ENCODE measurements at places on chromosomes 16 and 17.

DNA sequence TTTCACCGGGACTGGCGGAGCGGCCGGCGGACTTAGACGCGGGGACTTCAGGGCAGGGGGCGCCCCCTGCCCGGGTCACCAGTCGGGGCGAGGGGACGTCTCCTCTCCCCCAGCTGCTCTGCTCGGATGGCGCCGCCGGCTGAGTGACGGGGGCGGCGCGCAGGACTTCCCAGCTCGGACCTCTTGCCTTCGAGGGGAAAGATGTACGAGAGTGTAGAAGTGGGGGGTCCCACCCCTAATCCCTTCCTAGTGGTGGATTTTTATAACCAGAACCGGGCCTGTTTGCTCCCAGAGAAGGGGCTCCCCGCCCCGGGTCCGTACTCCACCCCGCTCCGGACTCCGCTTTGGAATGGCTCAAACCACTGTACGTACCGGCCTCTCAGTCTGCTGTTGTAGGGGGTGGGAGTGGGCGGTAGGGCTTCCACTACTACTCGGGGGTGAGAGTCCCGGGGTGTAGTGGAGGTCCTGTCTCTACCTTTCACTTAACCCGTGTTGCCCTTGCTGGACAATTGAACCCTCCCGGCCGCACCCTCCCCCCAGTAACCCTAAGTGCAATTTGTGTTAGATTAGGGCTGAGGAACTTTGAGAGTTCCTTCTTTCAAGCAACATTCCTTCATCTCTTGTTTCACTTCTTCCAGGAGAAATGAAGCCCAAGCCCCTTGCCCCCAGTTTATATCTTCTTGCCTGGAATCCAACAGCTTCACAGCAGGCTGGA lies 21.9 kb downstream of the GJD3 start:
- no peak for DNase-seq

DNA sequence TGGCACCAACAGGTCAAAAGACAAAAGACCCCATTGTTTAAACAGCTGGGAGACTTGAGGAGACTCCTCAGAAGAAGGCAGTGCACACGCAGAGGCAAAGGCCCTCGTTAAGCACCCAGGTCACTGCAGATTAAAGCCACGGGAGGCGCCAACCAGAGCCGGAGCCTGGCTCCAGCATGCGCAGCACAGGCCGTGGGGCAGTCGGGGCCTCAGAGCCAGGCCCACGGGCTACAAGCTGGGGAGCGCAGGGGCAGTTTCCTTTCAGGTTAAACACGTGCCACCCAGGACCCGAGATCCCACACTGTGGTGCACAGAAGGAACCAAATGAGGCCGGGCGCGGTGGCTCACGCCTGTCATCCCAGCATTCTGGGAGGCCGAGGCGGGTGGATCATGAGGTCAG lies 9.2 kb downstream of the PIEZO1 start:
- DNase-seq: no peak

- DNase-seq: no peak
These were observed 42.0 kb upstream of the ETV4 start for GRCh38 chr17:43588121-43588520.

DNA sequence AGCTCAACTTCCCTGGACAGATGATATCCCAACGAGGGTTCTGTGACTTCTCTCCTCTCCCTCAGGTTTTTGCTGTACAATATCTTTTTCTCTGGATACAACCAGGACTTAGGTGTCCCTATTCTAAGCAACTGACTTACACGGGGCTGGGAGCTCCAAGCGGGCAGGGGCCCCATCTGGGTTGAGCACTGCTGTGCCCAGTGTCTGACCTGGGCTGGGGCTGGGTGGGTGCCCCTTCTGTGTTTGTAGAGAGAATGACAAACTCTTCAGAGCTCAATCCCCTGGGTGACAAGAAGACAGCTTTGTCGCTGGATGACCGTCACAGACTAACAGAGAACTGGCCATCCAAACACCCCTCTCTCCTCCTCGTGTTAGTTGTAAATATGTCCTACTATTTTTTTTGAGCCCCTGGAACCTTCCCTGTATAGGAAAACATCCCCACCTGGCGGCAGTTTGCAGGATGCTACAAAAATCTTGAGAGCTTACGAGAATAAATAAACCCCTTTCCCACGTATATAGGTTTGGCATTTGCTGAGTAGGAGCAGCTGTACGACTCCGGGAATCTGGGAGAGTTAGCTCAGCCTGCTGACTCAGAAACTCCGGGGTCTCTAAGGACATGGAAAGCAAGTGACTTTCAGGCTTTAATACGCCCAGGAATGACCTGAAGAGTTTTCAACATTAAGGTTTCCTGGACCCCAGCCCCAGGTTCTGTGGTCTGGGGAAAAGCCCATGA lies 23.7 kb upstream of the RCVRN start:
- no peak for DNase-seq

DNA sequence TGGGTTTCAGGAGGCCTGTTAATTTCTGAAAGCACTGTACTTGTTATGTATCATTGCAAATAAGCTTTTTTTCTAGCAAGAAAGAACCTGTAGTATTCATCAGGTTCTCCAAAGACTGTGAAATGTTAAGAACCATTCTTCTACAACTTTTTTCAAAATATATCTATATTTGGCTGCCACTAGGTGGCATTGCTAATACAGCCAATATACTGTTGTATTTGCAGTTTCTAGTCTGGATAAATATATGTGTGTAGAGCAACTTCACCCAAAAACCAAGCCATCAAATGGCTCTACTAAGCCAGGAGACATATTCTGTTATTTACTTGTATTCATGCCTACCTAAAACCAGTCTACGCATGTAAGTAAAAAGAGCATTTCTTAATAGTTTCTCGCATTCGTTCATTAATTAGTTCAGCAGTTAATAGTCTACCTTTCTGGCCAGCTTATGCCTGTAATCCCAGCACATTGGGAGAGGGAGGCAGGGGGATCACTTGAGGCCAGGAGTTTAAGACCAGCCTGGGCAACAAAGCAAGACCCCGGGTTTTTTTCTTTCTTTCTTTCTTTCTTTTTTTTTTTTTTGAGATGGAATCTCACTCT lies 39.5 kb downstream of the VMP1 start:
- no peak for DNase-seq

GRCh38 chr16:1961651-1962067 lies 2.3 kb downstream of the NDUFB10 start:
- peak; percentile 77 for DNase-seq

GRCh38 chr17:79837888-79838521 lies 1.2 kb downstream of the CBX4 start:
- DNase-seq: peak; percentile 57

GRCh38 chr16:21566891-21567414 lies 32.4 kb upstream of the METTL9 start:
- peak; percentile 48 for DNase-seq

DNA sequence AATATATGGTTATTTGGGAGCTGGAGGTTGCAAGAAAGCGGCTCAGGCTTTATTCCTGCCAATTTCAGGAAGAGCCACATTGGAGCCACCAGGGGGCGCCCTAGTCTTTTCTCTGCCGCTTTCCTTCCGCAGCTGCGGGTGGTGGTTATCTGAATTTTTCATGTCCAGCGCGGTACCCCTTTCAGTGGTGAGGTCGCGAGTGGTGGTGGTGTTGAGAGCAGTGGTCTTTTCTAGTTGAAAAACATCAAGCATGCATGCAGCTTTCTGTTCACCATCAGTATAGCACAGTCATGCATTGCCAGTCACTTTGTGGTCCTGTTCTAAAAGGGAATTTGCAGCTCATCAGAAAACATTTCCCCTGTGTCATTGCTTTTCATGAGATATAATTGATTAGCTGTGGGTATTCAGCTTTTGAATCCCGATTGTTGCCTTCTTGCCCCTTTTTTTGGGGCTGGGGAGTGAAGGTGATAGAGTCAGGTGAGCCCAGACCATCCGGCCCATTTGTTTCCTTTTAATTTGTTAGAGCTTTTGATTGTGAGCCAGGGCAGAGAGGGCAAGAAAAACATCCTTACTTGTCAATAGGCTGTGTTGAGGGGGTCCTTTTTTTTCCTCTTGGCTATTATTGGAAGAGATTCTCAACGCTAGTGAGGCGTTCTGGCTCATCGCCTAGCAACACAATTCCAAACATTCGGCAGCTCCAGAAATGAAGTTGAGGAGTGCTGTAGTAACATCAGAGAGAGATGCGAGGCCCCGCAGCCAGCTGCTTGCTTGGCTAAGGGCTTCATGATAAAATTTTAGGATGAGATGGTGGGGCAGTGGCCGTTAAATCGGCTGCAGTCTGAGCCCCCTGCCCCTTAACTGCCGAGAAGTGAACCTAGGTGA lies 119.0 kb downstream of the SNX29 start:
- peak; percentile 90 for DNase-seq

GRCh38 chr17:5419959-5420653 lies at the start of gene RPAIN:
RPAIN (plus strand) TSS chr17:5420182; CDS start chr17:5420211, 29 bp downstream.
- peak; percentile 90 for DNase-seq

DNA sequence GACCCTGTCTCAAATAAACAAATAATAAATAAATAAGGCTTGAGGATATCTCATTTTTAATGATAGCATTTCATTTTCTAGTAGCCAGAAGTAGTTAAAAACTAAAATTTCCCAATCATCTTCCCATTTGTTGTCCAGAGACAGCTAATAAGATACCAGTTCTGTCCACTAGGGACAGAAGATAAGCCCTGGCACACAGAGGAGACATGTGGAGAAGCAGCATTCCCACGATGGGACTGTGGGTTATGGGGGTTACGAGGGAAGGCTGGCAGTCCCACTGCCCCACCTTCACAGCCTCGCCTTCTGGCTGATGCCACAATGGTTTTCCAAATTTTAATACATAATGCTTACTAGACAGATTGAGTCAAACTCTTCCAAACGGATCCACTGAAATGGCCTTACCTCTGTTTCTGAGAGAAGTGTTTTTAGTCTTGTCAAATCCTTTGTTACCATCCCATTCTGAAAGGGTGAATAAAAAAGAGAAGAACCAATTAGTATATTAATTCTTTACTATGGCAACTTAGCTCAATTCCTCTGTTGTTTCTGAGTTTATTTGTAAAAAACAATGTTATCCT lies 44.2 kb downstream of the HELZ start:
- no peak for DNase-seq

DNA sequence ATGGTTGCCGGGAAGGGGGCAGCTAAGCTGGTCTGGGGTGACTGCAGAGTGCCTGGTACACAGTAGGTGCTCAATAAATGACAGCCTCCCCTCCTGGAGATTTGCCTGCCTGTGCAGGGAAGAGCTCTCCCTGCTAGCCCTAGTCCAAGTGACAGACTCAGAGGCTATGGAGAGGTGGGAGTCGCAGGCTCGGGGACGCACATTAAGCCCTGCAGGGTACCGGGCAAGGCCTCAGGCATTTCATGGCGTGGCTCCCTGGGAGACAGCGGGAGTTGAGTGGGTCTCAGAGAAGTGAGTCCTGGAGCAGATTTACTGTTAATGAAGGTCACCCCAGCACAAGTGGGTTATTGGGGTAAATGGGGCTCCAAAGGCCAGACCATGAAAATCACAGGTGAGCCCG lies 132.2 kb upstream of the CDC42EP4 start:
- DNase-seq: no peak

- no peak for DNase-seq
These were observed 11.5 kb upstream of the PIPOX start for GRCh38 chr17:29031488-29031887.

DNA sequence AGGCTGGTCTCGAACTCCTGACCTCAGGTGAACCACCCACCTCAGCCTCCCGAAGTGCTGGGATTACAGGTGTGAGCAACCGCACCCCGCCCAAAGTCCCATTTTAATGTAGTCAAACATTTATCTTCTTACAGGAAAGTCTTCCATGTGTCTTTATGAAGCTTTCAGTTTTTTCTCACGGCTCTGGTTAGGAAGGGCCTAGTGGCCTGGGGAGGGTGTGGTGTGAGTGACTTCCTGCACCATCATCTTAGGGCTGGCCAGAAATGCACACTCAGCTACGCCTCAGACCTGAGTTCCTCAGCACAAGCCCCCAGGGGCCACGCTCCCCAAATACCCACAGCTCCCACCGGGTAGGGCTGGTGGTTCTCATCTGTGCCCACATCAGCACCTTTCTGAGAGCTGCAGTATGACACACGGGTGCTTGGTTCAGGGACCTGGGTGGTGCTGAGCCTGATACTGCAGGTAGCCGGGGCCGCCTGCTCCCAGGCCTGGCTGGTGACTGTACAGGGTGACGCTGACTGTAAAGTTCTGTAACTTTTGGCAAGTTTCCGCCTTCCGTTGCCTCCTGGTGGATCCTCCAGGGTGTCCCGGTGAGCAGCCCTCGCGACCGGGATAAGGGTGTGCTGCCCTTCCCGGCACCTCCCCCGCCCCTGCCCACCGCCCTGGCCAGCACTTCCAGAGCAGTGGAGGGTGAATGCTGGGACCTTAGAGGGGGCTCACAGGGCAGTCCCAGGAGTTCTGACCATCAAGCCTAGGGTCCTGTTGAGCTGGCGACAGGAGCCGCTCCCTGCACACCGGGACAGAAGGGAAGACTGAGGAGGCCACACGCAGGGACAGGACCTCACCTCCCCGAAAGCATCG lies 52.5 kb downstream of the ZNF778 start:
- no peak for DNase-seq

- no peak for DNase-seq
These were observed 244.7 kb downstream of the RBFOX3 start for GRCh38 chr17:79365836-79366770.

- DNase-seq: peak; percentile 20
These were observed 72.8 kb upstream of the ATF7IP2 start for GRCh38 chr16:10312784-10313724.

GRCh38 chr17:31740611-31741082 lies 118.4 kb downstream of the COPRS start:
- DNase-seq: no peak

GRCh38 chr16:86249631-86250030 lies 260.7 kb upstream of the FOXF1 start:
- no peak for DNase-seq

DNA sequence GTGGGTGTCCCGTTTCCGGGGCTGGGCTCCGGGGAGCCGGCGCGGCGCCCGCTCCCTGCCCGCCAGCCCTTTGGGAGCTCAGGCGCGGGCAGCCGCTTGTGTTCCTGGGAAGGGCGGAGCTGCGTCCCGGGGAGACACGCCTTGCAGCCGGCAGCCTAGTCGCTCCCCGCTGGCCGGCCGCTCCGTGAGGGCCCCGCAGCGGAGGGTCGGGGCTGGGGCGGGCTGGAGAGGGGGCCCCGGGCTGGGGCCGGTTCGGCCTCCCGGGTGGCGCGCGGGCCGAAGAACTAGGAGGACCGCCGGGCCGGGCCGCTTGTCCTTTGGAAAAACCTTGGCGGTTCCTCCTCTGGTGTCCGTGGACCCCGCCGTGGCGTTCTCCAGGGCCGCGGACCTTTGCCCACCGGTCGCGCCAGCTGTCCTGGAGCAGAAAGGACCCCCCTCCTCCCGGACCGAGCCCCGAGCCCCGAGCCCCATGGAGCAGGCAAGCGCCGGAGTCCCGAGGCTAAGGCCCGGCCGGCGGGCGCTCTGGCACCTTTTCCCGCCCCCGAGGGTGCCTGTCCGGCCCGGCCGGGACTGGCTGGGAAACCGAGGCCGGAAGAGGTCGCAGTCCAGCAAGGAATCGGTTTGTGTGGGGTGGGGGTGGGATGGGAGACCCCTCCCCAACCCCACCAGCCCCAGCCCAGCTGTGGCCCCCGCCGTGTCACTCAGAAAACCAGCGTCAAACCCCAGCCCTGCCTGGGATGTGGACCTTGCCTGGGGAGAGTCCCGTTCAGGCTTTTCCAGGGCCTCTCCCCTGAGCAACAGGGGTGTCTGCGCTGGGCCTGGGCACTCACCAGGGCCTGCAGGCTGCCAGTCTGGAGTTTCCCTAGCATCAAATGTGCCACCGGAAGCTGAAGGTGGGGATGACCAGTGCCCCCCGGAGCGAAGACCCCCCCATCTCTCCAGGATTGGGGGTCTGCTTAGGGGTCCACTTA lies 6.8 kb upstream of the TBC1D3B start:
- no peak for DNase-seq

GRCh38 chr16:75044800-75045361 lies 46.1 kb downstream of the ZNRF1 start:
- no peak for DNase-seq

All from activated CD8-positive, alpha-beta memory T cell treated with anti-CD3 and anti-CD28 coated beads, Interleukin-2, amount 50 U/mL, for 48 hours (primary cell).